CD4-positive, alpha-beta T cell treated with Interleukin-6 for 4 hours (primary cell): ENCODE measurements at places on chromosomes 13 and 19.

DNA sequence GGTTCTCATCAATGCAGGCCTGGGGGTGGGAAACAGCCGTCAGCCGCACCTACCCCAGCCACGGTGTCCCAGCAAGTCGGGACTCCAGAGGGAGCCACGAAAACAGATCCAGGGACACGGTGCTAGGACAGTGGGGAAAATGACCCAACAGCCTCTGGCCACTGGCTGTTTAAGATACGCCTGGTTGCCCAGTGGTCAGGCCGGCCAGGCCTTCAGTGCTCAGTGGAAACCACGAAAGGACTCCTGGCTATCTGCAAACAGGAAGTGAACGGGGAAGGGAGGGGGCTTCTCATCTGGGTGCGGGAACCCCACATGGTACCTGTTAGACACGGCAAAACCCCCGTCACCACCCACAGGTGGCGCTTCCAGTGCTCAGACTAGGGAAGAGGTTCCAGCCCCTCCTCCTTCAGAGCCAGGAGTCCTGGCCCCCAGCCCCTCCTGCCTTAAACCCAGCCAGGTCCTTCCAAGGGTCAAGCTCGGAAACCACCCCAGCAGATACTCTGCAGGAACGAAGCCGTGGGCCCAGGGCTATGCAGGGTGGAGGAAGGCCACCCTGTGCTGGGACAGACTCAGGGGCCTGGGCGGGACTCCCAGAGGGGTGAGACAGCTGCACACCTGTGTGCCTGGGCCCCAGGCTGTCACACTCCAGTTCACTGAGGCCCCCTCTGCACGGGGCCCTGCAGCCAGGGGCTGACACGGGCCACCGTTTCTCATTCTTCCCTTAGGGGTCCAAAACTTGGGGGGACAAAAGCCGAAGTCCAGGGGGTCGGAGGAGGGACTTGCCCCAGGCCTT lies 4.5 kb downstream of the PPP1R12C start:
- DNase-seq = no peak

DNA sequence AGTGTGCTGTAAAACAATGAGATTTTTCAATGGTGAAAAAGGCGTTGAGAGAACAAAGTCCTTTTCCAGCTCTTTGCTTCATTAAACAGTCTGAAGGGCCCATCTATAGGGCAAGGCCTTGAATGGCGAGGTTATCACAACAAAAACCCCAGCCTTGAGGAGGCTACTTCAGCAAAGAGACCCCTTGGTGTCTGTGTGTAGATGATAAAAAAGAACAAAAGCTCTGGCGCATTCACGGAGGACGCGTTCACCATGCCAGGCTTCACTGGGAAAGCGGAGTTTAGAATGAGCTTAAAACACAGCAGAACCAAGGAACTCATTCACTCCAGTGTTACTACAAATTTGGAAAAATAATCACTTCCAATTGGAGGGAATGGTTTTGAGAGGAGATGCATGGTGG lies 530.0 kb upstream of the ARGLU1 start:
- no peak for DNase-seq

GRCh38 chr19:19775891-19776205 lies 42.9 kb upstream of the ZNF14 start:
- DNase-seq = no peak

GRCh38 chr13:110546926-110547325 lies 14.6 kb downstream of the RAB20 start:
- DNase-seq = no peak
